ENCODE measurements at places on chromosomes 13 and 19.

DNA sequence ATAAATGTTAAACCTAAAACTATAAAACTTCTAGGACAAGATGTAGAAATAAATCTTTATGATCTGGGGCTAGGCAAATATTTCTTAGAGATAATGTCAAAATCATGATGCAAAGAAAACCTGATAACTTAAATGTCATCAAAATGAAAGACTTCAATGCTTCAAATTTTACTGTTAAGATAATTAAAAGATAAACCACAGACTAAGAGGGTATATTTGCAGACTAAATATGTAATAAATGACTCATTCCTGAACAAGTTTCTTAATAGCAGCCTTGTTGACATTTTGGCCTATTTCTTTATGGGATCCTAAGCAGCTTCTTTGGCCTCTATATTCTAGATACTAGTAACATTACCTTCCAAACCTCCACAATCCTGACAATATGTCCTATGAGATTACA is 2878.3 kb upstream of the PCDH20 start:
- no peak for DNase-seq

DNA sequence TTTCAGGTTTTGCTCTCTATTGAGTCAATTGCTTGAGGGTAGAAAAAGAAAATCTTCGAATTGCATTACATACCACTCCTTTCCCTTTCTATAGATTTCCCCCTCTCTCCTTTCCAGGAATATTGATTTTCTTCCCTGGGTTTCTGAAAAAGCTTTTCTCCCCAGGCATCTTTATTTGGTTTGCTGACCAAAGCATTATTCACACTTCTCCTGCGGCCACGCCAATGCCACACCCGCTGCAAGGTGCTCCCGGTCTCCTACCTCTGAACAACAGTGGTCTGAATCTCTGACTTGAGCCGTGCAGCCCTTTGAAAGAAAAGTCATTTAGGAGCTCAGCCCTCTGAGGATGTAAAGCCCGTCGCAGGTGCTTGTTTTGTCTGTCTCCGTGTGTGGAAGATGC is 350.9 kb upstream of the TMTC4 start:
- no peak for DNase-seq

GRCh38 chr13:44395976-44396694 is 22.5 kb downstream of the SERP2 start:
- DNase-seq, result no peak

GRCh38 chr13:91216928-91217700 is 130.4 kb upstream of the MIR17HG start:
- DNase-seq, result no peak

- DNase-seq, result no peak
Observed at GRCh38 chr13:34772206-34772605, 169.9 kb upstream of the NBEA start.

DNA sequence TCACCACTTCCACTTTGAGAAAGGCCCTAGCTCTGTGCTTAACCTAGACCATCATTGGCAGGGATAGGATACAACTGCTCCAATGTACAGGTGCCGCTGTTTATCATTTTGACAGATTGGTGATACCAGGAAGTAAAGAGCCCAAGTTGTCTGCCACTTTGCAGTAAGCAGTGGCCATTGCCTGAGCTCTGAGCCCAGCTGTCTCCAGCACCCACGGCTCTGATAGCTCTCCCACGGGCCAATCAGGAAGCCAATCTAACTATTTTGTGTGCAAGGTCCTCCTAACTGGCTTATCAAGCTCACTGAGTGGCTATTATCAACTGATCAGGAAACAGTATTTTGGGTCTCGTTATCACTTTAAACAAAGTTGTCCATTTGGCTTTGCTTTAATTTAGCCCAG is 181.1 kb downstream of the DCT start:
- no peak for DNase-seq

DNA sequence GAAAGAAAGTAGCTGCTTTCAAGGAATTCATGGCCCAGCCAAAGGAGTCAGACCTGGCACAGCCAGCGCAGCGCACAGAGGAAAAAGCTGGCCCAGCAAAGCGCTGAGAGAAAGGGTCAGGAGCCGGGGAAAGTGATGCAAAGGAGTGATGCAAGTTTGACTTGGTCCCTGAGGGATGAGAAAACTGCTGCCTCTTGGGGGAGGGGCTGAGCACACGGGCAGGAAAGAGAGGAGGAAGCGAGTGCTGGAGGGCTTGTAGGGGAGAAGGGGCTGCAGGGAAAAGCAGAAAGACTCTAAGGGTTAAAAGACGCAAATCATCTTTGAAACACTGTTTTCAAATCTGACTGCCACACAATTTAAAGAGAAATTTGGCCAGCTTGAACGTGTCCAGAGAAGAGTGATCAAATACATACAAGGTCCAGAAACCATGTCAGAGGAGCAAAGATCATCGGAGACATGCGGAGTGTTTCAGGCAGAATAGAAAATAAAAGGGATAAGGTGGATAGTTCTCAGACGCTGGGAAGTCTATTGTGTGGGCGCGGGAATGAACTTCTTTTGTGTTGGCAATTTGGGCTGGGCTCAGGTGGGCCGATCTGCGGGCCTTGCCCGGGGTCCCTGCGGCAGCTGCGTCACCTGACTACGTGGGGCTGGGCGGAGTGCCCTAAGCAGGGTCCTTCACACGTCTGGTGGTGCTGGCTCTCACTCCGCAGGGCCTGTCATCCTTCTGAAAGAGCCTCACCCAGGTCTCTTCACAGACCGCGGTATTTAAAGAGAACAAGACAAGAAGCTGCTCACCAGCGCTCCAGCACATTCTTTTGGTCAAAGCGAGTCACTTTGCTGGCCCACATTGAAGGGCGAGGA is 18.1 kb downstream of the N4BP2L1 start:
- DNase-seq, result no peak

GRCh38 chr13:112767506-112768471 is 78.0 kb downstream of the ATP11A start:
- DNase-seq, result no peak

GRCh38 chr19:49929121-49929610 is at the start of the genes ATF5 and NUP62:
ATF5 (plus strand) TSS chr19:49929205; CDS start chr19:49930851, 1,646 bp downstream.
NUP62 (minus strand) TSS chr19:49929504; CDS start chr19:49909807, 19,697 bp downstream.
- DNase-seq, result peak; percentile 97

- no peak for DNase-seq
Observed at GRCh38 chr19:38733241-38733492, 11.1 kb downstream of the CAPN12 start.

- no peak for DNase-seq
Observed at GRCh38 chr13:58704953-58705352, 1073.4 kb downstream of the PCDH17 start.

DNA sequence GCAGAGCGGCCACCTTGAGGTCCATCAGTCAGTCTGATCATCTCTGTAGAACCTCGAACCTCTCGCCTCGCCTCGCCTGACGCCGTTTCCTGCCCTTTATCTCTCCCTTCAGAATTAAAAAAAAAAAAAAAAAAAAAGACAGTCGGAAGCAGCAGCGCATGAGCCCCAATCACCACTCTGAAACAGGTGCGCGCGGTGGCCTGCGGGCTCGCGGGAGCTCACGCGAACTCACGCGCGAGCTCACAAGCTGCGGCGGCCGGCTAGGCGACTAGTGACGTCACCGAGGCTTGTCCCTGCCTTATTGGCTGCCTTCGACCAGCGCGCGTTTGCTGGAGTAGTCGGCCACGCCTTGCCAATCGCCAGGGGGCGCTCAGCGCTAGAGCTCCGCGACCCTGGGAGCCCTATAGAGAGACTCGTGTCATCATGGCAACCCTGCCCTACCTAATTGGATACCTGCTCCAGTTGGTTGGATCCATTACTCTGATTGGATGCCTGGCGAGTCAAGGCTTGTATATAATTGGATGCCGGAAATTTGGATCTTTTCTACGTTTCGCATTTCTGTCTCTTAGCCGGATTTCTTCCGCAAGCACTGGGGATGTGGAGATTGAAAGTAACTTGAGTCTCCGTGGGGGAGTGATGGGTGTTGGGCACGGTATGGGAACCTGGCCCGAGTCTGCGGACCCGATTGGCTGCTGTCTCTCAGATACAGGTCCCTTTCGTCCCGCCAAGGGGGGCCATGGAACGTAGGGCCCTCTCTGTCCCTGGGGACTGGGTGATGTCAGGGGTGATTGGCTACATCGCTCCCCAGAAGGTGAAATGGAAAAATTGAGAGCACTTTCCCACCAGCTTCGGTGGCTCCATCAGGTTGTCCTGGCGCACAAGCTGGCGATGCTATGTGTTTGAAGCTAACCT is 31.6 kb downstream of the SYT3 start:
- DNase-seq, result peak; percentile 88

DNA sequence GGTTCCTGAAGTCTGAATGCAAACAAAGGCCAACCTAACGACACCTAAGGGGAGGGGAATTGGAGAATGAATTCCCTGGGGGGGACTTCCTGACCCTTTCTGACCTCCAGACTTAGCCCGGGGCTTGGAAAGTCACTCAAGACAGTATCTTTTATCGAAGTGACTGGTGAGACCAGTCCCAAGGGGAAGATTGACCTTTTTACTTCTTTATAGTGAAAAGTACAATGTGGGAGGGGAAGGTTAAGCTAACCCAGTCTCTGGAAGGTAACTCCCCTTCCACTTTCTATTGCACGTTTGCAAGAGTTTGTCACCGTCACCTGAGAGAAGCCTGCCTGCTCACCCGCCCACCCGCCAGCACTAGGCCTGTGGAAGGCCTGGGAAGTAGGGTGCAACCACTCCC is 111.9 kb downstream of the EFNB2 start:
- no peak for DNase-seq

DNA sequence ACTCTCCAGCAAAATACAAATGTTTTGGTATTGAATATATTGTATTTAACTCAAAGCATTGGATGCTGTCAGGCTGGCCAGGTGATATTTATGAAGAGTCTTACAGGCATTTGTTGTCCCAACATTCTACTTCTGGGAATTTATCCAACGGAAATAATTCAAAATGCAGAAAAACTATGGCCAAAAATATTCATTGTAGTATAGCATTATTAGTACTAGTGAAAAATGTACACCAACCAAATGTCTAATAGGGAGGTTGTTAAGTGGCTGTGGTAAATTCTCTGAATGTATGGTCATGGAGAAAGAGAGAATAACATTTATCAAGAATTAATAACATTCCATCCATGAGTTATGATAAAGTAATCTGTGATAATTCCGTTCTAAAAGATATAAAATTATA is 38.6 kb upstream of the GAS6 start:
- DNase-seq, result no peak

All from activated effector memory CD4-positive, alpha-beta T cell treated with anti-CD3 and anti-CD28 coated beads, Interleukin-2, amount 50 U/mL, for 16 hours (primary cell).